ENCODE measurements at places on chromosomes 3 and 15.

- no peak for DNase-seq
Measured at GRCh38 chr3:53845103-53845880, 927 bp downstream of the CHDH start.

GRCh38 chr3:11552289-11553264 is 91.1 kb downstream of the VGLL4 start:
- DNase-seq, result no peak

DNA sequence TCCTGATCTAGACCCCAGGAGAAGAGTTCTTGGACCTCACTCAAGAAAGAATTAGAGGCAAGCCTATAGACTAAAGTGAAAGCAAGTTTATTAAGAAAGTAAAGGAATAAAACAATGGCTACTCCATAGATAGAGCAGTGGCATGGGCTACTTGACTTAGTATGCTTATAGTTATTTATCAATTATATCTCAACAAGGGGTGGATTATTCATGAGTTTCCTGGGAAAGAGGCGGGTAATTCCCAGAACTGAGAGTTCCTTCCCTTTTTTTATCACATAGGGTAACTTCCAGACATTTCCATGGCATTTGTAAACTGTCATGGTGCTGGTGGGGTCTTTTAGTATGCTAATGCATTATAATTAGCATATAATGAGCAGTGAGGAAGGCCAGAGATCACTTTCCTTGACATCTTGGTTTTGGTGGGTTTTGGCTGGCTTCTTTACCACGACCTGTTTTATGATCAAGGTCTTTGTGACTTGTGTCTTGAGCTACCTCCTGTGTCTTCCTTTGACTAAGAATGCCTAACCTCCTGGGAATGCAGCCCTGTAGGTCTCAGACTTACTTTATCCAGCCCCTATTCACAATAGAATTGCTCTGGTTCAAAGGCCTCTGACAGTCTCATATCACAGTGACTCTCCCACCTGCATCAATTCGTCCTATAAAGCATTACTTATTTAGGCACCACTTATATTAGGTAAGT is 35.3 kb upstream of the PLSCR2 start:
- DNase-seq, result no peak

DNA sequence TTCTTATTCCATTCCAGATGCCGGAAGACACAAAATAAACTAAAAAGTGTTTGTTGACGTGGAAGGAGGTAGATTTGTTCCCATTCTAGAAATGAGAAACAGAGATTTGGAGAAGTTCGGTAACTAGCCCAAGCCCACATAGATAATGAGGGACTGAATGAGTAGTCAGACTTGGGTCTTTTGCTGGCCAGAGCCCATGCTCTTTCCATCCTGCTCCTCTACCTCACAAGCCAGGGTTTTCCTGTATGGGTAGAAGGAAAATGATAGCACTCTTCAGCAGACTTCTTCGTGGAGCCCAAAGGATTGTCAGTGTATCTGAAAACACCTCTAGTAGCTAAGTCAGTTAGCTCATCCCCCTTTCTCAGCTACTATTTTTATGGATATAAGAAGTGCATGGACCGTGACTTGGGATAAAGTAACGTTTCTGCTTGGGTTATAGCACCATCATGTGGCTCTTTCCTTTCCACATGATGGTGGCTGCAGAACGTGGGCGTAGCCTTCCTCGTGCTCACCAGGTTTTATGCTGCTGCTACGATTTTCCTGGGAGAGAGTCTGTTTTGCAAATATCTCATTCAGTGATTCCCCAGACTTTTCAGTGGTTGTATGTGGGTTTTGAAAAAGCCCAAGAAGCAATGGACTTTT is 84.6 kb downstream of the DGKG start:
- no peak for DNase-seq

- DNase-seq, result no peak
Measured at GRCh38 chr3:67167481-67167880, 169.4 kb downstream of the KBTBD8 start.

DNA sequence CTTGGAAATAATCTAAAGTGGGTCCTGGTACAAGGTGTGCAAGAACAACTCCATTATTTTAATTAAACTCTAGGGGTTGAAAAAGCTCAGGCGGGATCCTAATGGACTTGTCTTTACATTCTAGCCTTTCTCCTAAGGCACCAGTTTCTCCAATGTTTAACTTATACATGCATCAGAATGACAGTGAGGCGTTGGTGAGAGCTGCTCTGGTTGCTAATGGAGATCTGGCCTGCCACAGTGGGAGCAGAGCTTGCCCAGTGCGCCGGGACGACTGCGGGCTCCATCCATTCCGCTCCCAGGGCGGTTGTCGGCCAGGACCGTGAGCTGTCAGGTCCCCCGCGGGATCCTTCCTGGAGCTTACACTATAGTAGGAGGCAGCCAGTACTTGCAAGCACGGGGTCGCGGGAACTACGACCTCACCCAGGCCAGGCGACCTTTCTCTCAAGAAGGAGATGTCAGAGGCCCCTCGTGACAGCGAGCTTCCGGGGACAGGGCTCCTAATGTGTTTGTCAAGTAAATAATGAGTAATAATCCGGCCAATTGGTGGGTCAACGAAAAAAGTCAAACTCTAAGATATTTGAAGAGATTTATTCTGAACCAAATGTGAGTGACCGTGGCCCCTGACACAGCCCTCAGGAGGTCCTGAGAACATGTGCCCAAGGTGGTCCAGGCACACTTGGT is 991 bp upstream of the HIGD1A start:
- no peak for DNase-seq

GRCh38 chr15:91265416-91265940 is 165.4 kb downstream of the SV2B start:
- no peak for DNase-seq

Measured in T1000 (cell line).